ENCODE measurements at places on chromosomes 7 and 10.

DNA sequence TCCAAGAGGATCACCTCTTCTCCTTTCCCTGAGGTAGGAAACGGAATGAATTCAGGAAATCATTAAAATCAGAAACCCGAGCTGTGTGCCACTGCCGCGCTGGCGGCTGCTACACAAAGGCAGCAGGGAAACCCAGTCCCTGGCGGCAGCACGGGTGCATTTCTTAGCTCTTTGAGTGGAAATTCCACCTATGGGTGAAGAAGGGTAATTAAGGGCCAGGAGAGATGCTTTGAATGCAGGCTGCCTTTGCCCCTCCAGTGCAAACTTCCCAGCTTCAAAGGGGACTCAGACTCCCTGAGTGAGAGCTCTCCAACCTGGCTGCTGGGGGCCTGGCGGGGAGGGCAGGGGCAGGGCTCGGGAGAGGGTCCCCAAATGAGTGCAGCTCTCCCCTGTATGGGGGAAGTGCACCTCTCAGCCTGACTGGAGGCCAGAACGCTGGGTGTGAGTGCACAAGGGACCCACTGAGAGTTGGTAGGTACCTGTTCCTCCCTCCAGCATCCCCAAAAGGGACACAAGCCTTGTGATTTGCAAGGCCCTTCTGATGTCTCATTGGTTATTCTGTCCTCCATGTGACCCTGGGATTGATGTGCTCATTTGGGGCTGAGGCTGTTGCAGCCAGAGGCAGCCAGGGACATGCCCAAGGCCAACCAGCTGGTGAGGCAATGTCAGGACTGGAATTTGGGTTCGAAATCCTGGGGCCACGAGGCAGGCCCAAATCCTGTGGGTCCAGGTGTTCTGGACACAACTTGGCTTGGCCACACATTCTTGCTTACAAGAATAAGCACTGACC lies 16.3 kb upstream of the ZMIZ1 start:
- peak; percentile 46 for DNase-seq

DNA sequence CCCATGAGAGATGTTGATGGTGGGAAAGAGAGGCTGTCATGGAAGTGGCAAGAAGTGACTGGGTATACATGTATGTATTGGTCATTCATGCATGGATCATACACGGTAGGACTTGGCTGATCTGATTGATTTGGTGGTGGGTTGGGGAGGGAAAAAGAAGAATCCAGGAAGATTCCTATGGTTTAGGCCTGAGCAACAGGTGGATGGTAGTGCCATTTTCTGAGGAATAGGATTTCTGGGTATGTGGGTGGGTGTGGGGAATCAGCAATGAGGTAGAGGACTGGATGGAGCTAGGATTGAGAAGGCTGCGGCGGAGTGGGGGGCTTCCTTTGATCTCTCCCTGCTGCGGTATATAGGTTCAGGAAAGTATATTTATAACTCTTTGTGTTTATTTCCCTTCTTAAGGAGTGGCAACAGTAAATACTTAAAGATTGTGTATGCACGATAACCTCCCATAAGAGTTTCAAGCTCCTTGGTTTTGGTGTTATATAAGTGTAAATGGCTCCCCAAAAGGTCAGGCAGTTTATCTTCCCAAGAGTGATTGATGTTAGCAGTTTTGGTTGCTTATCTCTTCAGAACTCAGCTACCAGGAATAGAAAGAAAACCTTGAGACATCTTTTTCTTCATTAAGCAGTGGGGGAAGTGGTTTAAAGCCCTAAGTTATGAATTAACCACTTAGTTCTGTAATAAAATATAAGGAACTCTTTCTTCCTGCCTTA lies 100.1 kb downstream of the LSMEM1 start:
- DNase-seq = no peak

- DNase-seq = peak; percentile 27
Measured at GRCh38 chr7:139915268-139915863, 86.3 kb downstream of the TBXAS1 start.

- DNase-seq = no peak
Measured at GRCh38 chr7:149081914-149082313, 8.6 kb downstream of the ZNF786 start.

GRCh38 chr7:77697535-77697831 lies 1.2 kb downstream of the RSBN1L start:
- no peak for DNase-seq

DNA sequence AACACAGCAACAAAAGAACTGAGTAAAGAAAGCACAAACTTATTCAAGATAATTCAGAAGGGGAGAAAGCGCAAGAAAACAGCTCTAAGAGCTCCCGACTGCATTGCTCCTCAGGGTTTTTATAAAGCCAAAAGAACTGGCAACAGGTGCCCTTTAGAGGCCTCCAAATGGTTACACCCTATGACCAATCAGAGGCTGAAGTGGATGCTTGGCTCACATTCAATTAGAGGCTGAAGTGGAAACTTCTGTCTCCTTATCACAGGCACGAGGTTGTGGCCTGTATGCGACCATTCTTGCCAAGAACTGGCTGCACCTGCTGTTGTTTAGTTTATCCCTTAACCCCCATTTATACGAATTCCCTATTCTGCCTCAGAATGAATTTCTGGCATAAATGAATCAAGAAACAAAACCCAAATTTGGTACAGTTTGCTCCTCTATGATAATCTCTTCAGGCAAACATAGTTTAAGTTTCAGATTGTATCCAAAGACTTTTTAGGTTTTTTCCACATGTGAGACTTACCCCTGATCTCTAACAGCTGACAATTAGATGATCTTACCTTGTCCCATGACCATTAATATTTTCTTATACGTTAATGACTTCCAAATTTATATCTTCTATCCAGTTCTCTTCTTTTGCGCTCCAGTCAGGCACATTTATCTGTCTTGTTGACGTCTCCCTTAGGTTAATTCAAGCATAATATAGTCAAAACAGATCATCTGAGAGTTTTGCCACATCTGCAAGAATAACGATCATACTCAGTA lies 504.8 kb downstream of the NXPH1 start:
- DNase-seq = no peak

- no peak for DNase-seq
Measured at GRCh38 chr7:150417863-150418262, 32.6 kb upstream of the GIMAP8 start.

DNA sequence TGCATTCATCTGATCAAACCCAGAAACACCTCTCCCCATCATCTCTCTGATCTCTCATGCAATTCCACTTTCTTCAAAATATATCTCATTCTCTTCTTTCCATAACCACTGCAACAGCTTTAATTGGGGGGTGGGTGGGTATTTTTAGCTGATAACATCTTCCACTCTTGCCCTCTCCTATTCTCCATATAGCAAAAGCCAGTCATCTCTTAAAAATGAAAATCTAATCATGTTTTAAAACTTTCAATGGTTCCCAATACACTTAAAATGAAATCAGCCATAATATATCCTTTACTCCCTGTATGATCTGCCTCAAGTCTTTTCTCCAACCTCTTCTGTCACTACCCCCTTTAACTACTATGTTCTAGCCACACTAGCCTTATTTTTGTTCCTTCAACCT lies 1.5 kb downstream of the YME1L1 start:
- DNase-seq = no peak

DNA sequence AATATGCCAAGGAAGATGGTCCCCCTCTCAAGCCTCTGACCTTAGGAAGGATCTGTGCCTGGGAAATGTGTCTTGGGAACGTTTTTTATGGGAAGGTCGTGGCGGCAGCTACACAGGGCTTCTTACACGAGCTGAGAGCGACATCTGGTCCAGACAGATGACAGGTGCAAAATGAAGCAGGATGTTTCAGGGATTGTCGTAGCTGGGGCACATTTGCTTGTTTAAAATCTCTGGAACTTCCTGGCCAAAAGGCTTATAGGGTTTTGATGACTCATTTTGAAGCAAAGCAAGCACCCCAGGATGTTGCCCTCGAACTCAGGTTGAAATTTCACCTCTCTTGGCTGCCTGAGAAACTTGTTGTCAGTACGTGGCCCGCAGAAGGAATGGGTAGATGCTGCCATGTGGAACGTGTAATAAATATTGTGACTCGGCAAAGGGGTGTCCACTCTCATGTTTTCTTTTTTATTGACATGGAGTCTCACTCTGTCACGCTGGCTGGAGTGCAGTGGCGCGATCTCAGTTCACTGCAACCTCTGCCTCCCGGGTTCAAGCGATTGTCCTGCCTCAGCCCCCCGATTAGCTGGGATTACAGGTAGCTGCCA lies 117.5 kb downstream of the CAMK1D start:
- DNase-seq = no peak

GRCh38 chr7:116525298-116525912 lies 569 bp downstream of the CAV1 start:
- DNase-seq = peak; percentile 31

DNA sequence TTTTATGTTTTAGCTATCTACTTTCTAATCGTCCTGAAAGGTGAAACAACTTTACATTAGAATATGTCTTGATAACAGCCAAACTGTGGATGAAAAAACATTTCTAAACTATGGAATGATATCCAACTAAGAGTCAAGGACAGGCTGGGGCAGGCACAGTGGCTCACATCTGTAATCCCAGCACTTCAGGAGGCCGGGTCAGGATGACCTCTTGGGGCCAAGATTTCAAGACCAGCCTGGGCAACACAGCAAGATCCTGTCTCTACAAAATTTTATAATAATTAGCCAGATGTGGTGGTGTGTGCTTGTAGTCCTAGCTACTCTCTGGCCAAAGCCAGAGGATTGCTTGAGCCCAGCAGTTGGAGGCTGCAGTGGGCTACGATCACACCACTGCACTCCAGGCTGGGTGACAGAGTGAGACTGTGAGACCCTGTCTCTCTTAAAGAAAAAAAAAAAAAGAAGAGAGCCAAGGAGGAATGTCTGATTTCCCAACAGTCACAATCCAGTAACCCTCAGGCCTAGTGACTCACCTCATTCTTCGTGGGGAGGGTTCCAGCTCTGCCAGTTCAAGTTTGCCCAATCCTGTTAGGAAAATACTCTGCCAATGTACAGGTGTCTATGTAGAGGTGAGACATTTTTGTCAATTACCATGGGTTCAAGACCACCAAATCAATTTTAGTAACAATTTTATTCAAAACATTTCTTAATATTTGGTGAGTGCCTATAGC lies 14.6 kb upstream of the FZD1 start:
- DNase-seq = peak; percentile 94

DNA sequence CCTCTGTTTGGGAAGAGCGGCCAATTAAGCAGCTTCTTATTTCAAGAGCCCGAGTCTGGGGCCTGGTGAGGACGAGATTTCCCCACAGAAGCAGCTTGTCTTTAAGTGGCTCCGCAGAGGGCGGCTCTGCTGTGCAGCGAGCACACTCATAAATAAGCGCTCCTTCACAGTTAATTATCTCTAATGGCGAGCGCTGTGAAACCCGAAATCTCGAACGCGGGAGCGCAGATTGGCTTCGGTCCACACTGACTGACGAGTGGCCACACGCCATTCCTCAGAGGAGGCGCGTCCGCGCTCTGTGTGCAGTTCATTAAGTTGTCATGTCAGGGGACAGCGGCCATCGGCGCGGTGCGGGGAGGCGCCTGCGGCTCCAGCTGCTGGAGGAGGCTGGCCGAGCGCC lies 560.9 kb downstream of the DNAJB6 start:
- DNase-seq = no peak

DNA sequence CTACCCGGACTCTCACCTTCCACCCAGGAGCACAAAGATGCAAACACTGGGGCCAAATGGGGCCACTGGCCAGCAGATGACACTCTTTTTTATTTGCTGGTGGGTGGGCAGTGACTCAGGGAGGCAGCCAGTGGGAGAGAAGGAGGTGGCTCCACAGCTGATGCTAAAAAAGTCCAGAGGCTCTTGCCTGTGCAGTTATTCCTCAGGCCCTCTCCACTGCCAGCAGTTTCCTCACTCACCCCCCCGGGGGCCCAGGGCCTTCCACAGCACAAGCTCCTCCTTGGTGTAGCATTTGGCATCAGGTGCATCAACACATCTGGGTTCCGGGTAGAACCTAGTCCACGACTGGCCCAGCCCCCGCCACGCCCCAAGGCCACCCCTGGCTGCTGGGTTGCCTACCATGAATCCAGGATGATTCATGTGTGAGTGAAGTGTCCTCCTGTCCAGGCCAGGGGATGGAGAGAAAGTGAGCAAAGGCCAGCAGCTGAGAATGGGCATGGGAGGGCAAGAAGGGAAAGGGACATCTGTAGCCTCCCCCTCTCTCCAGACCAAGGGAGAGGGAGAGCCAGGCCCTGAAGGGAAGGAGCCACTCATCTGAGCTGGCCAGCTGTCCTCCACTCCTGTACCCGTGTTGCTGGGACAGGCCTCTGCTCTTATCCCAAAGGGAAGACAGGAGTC lies 1.7 kb upstream of the KCNH2 start:
- DNase-seq = no peak

- DNase-seq = no peak
Measured at GRCh38 chr7:151246851-151247580, 1.5 kb downstream of the SMARCD3 start.

- DNase-seq = peak; percentile 63
Measured at GRCh38 chr10:75137533-75138438, 26.3 kb downstream of the SAMD8 start.

- DNase-seq = no peak
Measured at GRCh38 chr7:121360564-121360963, 31.8 kb downstream of the WNT16 start.

GRCh38 chr7:115831371-115831770 lies 199.2 kb downstream of the TFEC start:
- no peak for DNase-seq

DNA sequence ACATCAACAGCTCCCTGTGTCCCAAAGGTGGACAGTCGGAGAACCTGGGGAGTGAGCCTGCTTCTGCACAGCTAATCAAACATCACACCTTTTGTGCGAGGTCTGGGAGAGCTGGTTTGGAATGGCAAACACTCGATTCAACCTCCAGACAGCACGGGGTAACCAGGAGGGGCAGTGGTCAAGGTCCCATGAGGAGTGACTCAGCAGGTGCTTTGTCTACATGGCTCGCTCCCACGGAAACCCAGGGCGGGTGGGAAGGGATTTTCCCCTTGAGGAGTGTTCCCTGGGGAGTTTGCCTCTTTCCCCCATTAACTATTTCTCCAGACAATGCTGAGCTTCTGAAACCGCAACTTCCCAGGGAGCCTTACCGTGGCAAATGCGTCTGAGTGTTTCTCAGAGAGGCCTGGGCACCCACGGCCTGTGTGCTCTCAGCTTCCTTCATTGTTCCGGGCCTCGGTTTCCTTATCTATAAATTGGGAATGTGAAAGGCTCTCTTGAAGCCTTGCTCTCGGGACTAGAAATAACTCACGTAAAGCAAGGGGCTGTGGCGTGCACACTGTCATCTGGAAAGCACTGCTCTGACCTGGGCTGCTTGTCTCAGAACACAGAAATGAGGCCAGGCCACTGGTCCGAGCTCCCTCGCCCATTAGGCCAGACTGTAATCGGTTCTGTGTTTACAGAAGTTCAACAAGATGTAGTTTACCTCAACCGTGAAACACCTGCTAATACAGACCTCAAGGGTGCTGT lies 14.0 kb upstream of the GTPBP4 start:
- no peak for DNase-seq

All from epithelial cell of esophagus (primary cell).